ENCODE measurements at places on chromosomes 3 and 15.

GRCh38 chr3:117526470-117527079 is 817.0 kb downstream of the TUSC7 start:
- no peak for DNase-seq

DNA sequence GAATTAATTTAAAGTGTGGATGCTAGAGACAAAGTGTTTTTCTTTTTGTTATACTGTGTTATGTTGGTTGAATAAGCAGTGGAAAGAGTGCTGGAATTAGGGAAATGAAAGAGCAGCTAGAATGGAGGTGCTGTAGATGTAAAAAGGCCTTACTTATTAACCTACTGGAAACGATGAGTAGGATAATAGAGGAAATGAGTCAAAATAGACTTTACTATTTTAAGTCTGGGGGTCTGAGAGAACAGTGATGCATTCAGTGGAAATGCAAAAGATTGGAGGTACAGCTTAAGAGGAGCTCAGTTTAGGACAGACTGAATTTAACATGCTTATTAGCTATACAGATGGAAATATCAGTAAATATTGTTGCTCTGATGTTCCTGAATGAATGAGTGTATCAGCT is 674.0 kb downstream of the OTOL1 start:
- no peak for DNase-seq

- DNase-seq = no peak
Measured at GRCh38 chr3:132723024-132723950, 1.1 kb upstream of the NPHP3 start.

DNA sequence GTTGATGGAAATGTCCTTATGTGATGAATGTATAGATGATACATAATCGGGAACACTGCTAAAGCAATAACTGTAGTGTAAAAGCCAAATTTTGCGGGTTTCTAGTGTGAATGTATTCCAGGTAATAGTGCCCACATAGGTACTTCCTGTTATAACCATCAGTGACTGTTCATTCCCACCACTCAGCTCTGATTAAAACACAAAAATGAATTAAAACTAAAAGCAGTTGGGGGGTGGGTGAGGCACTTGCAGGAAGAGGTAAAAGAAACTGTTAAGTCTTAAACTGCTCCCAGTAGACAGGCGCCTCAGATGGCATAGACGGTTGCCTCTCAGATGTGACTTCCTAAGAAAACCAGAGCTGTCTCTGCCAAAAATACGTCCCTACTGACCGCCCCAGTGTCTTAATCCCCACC is 893 bp upstream of the MTHFS start:
- DNase-seq = peak; percentile 18

GRCh38 chr3:112789787-112790186 is 56.9 kb downstream of the CD200R1L start:
- no peak for DNase-seq

GRCh38 chr15:98304371-98304770 is 343.9 kb downstream of the ARRDC4 start:
- DNase-seq = no peak

DNA sequence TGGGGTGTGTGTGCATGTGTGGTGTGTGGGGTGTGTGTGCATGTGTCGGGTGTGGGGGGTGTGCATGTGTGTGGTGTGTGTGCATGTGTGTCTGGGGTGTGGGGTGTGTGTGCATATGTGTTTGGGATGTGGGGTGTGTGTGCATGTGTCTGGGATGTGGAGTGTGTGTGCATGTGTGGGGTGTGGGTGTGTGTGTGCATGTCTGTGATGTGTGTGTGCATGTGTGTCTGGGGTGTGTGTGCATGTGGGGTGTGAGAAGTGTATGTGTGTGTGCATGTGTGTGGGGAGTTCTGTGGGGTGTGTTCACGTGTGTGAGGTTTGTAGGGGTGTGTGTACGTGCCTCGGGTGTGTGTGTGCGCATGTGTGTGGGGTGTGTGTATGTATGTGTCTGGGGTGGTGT is 6.7 kb upstream of the OCA2 start:
- no peak for DNase-seq

GRCh38 chr3:102148598-102149337 is 286.0 kb upstream of the ZPLD1 start:
- DNase-seq = no peak

DNA sequence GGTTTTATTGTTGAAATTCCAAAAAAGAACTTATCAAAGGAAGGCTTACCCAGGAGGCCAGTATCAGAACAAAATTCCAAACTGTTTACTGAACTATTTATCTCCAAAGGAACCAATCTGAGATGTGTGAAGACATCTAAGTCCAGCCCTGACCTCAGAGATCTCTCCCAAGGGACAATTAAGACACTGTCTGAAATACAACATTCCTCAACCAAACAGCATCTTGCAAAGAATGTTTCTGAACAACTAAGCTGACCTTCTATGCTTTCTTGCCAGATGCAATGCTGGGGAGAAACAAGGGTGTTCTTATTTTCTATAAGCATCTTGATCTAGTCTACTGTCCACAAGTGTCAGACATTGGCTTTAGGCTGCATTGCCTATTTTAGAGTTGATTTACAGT is 13.6 kb downstream of the PDZRN3 start:
- DNase-seq = no peak

DNA sequence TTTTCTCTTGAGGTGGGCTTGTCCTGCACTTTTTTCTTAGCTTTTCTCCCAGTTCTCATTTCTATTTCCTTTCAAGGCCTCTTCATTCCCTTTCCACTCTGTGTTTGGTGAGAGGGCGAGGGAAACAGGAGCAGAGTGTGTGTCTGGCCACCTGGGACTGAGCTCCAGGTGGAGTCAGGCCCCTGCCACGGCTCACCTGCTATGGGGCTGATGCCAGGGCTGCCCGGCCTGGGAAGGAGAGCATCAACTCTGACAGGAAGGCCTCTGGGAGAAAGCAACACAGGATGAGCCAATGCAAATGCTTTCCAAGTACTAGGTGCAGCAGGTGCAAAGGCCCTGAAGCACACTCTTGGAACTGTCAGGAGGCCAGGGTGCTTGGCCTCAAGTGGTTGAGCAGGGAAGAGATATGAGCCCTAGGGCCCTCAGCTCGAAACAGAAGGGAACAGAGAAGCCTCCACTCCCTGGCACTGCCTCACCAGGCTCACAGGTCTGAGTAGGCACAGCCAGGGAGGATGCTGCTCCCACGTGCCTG is 27.3 kb upstream of the DUSP7 start:
- no peak for DNase-seq

- no peak for DNase-seq
Measured at GRCh38 chr3:50587373-50587772, 18.1 kb downstream of the HEMK1 start.

GRCh38 chr3:43540624-43541023 is 81.2 kb downstream of the ANO10 start:
- DNase-seq = no peak

- DNase-seq = no peak
Measured at GRCh38 chr15:56817321-56818080, 84.2 kb upstream of the ZNF280D start.

DNA sequence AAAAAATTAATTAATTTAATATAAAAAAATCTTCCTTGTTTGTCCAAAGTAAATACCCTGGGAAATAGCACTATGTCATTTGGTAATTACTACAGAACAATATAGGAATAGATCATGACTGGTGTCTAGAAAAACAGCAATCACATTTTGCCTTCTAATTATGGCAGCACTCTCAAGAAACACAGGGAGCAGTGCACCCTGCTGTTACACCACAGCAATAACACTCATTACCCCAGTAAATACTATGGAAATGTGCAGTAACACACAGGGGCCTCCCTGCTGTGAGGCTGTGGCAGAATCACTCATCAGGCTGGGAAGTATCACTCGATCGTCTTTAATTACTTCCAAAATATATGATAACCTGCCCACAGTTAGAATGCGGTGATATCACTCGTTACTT is 646.0 kb downstream of the TUSC7 start:
- no peak for DNase-seq

DNA sequence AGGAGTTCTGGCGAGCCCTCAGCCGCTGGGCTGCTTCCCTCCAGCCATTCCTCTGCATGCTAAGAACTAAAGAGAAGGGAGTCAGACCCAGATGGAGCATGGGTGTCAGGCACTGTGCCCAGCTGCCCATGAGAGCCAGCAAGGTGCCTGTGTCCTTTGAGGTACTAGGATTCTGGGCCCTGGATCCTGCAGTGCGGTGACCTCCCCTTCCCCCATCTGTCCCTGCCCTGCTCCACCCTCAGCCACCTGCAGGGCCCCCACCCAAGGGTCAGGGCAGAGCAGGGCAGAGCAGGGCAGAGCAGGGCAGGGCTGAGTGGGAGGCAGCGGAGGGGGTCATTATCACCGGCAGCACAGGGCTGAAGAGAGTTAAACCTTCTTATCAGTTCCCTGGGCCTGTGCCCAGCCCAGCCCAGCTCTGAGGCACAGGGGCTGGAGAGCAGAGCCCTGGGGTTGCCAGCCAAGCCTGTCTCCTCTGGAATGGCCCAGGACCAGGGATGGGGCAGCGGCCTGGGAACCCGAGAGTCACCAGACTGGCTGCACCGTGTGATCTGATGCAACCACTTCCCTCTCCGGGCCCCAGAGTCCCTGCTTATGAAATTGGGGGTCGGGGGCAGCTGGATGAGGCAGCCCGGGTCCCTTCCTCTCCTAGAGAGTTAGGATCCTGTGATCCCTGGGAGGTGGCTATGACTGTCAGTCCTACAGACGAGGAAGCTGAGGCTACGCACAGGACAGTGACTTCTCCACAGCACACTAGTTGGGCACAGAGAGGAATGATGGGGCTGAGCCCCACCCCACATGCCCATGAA is 17.3 kb downstream of the ZDHHC19 start:
- DNase-seq = no peak

GRCh38 chr15:29589975-29590374 is 232.3 kb downstream of the TJP1 start:
- no peak for DNase-seq

DNA sequence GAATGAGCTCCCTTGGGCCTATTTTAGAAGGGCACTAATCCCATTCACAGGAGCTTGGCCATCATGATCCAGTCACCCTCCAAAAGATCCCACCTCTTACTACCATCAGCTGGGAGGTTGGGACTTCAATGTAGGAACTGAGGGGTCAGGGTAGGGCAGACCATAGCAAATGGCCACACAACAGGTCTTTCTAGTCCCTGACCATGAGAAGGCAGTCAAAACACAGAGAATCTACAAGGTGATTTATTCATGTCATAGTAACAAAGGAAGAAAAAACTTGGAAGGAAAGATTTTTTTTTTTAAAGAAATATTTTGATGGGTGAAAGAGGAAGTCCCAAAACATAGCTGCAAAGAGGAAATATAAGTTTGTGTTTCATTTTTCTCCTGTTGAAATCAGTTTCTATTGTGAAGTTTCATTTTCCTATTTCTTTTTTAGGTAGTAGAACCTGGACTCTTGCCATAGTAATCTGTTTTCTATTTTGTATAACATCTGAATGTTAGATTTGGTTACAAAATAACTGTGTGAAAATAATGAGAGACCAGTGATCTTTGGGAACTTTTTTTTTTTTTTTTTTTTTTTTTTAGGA is 23.5 kb upstream of the TNFSF10 start:
- no peak for DNase-seq

- DNase-seq = no peak
Measured at GRCh38 chr3:113141543-113141942, 69.8 kb upstream of the BOC start.

DNA sequence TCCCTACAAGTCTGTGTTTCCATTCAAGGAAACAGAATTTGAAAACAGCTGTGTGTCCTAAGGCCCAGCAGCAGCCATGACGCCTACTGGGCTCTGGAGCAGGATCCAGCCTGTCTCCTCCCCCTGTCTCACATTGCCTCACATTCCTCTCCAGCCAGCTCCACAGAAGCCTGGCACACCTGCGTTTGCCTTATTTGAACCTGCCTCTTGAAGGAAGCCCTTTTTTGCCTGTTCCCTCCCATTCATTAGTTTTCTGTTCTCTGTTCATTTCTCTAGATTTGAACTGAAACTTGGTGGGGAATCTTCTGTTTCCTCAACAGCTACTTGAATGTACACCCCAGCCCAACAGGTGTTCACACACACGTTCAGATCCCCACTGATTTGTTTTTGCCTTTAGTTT is 890.5 kb downstream of the TUSC7 start:
- no peak for DNase-seq

GRCh38 chr3:66366747-66367146 is 134.1 kb downstream of the LRIG1 start:
- DNase-seq = no peak

- DNase-seq = no peak
Measured at GRCh38 chr3:141259821-141260629, 28.4 kb downstream of the PXYLP1 start.

GRCh38 chr15:90913398-90913944 is 10.4 kb downstream of the MAN2A2 start:
- no peak for DNase-seq

GRCh38 chr3:194602669-194603171 is 30.5 kb downstream of the TMEM44 start:
- DNase-seq = no peak

GRCh38 chr3:38565339-38566214 is 69.4 kb downstream of the EXOG start:
- DNase-seq = no peak

DNA sequence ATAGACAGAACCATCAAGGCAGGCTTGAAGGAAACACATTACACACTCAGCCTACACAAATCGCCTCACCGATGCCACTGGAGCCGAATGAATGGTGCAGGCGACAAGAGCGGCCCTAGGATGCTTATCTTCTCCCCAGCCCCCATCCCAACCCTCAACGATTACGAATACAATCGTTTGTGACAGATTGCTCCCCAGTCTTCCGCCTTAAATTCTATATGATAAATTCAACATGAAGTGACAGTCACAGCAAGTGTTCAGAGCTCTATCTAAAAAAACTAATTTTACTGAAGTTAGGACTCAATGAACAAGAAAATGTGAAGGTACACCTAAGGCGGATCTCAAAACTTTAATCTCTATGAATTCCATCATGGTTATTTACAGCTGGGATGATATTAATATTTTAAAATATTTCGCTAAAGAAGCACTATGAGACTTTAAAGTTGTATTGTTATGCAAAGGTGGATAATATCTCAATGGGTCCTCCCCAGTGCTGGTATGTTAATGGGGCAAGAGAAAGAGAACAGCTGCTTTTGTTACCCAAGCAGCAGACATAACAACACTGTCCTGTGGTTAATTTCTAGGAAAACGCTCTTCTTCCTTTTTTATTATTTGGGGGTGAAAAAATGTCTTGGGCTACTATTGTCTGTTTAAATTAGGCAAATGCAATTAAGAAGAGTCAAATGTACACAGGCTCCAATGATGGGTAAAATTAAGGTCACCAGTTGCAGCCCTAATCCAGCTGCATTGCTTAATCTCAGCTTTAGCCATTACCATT is 147.6 kb upstream of the NR2F2 start:
- no peak for DNase-seq

DNA sequence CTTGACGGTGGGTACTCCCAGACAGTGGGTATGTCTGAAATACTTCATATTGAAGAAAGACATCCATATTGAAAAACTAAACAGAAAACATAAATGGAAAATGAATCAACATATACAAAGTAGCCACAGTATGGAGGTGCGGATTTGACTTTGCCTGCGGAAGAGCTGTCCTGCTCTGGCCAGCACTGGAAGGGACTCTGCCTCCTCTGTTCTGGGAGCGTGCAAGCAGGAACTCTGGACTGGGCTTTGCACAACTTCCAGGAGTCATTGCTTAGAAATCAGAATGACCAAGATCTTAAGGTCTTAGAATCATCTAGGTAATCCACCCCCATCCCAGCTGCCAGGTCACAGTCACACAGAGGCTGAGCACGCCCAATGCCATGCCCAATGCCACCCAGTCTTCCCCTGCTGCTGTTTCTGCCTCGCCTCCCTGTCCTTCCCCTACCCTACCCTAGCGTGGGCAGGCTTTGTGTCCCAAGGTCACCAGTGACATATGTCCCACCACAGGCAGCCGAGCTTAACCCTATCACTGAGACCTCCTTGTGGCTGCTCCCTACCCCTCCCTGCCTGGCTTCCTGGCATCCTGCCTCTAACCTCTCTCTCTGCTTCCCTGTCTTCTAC is 36.3 kb downstream of the CDC25A start:
- no peak for DNase-seq

Data from stimulated activated CD8-positive, alpha-beta memory T cell treated with anti-CD3 and anti-CD28 coated beads, Interleukin-7, amount 100 ng/mL, for 4 hours (primary cell).